CD4-positive, alpha-beta T cell treated with Interleukin-4 for 1 hour (primary cell): ENCODE measurements at places on chromosomes 7 and 10.

- no peak for DNase-seq
These were observed 1506.2 kb upstream of the LRRTM3 start for GRCh38 chr10:65419629-65420028.

GRCh38 chr10:129766611-129767550 lies 197.2 kb downstream of the EBF3 start:
- DNase-seq, result no peak

DNA sequence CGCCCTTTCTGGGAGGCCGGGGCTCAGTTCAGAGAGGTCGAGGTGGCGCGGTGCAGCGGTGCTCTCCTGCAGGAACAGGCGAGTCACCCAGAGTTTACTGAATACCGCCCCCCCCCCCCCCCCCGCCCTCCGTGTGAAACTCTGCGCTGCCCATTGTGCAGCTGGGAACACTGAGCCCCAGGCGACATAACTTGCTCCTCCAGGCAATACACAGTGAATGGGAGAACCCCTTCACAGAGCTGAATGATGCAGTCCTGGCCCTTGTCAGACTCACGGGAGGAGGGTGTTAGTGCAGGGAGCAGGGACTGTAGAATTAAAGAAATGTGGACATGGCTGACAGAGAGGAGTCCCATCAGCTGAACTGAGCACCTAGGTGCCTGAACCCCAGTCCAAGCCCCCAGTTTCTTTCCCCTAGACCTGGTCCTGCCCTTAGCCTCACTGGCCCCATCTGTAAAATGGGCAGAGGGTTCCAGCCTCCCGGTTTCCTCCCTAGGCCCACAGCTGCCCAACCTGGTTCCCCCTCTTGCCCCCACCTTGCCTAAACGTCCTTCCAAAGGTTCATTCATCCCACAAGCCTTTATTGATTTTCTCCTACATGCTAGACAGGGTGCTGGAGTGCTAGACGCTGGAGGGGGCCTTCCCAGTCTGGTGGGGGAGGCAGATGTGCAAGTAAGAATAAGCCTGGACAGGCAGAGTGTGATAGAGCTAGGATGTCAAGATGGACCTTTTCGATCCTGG lies 869 bp upstream of the LOXL4 start:
- no peak for DNase-seq

GRCh38 chr7:84142726-84143125 lies 51.9 kb downstream of the SEMA3A start:
- no peak for DNase-seq

DNA sequence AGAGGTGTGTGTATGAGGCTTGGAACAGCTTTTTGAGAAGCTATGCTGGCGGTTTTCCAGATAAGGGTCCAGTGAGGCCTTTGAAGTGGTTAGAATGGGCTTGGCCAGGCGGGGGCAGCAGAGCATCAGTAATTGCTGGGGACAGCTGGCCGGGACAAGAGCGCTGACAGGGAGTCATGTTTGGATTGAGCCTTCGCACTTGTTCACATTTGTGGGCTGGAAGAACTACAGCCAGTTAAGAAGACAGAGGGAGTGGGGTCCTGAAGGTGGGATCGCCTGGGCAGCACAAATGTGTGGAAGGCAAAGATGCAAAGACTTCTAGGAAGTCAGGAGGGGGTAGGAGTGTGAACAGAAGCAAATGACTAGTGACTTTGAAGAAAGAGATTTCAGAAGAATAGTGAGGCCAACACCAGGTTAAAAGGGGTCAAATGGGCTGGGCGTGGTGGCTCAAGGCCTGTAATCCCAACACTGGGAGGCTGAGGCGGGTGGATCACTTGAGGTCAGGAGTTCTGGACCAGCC lies 12.7 kb upstream of the SDHAF3 start:
- DNase-seq, result peak; percentile 63

DNA sequence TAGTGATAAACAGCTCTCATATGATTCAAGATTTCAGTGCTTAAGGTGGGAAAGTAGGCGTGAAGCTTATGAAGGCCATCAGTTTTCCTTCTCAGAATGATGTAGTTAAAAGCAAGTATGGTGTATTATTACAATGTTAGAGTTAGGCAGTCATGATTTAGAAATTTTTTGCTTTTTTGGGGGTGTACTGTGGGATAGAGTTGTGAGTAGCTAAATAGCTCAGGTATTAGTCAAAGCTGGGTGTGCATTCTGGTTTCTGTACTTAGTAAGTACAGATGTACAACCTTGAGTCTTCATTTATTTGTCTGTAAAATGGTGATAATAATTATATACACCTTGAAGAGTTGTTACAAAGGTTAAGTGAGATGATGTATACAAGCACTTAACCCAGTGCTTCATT lies 52.2 kb downstream of the R3HCC1L start:
- DNase-seq, result no peak

GRCh38 chr7:114977277-114977676 lies 55.4 kb downstream of the MDFIC start:
- no peak for DNase-seq

- no peak for DNase-seq
These were observed 10.0 kb upstream of the PRPS1L1 start for GRCh38 chr7:18037609-18038008.

- DNase-seq, result peak; percentile 92
These were observed at the start of gene CCDC6 for GRCh38 chr10:59906417-59907202. TSS of gene CCDC6 (minus strand) at chr10:59906556. CDS start at chr10:59906424, 132 bp downstream.

DNA sequence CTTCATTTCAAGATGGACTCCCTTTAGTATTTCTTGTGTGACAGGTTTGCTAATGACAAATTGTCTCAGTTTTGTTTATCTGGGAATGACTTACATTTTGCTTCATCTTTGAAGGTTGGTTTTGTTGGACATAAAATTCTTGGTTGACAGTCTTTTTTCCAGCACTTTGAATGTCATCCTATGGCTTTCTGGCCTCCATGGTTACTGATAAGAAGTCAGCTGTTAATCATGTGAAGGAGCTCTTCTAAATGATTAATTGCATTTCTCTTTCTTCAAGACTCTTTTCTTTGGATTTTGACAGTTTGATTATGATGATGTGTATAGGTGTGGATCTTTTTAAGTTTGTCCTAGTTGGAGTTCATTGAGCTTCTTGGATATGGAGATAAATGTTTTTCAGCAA lies 26.9 kb upstream of the HHEX start:
- DNase-seq, result no peak

DNA sequence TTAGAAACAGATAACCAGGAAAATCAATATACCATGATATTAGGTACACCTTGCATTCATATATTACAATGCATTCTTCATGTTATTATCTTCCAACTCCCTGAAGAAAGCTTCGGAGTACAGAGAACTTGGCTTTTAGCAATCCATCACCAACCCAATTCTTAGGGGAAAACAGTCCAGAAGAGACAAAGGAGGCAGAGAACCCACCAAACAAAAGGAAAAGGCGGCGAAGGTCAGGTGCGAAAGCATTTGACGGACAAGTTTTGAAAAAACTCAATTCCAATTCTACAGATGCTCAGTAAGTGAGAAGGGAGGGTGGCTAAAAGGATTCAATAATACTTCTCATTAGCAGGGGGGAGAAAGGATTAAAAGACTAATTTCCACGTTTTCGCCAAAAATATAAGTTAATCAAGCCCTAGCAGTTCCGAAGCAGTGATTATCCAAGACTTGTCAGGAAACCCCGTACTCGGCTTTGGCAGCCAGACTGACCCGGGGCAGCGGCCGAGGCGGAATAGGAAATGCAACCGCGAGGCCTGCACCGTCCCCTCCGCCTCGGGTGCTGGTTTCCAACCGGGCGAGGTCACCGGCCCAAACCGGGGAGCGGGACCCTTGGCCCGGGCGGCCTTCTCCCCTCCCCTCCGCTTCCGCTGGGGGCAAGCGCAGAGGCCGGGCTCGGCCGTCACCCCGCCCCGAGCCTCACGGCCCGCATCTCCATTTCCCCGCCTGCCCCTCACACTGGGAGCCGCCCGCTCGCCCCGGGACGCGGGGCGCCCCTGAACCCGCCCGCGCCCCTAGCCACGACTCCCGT lies 747 bp downstream of the GDI2 start:
- peak; percentile 27 for DNase-seq

- DNase-seq, result peak; percentile 9
These were observed 54.7 kb upstream of the AFAP1L2 start for GRCh38 chr10:114458955-114459354.

- no peak for DNase-seq
These were observed 104.6 kb downstream of the HGF start for GRCh38 chr7:81665236-81665635.

GRCh38 chr10:15738270-15738925 lies 18.7 kb upstream of the ITGA8 start:
- DNase-seq, result no peak

DNA sequence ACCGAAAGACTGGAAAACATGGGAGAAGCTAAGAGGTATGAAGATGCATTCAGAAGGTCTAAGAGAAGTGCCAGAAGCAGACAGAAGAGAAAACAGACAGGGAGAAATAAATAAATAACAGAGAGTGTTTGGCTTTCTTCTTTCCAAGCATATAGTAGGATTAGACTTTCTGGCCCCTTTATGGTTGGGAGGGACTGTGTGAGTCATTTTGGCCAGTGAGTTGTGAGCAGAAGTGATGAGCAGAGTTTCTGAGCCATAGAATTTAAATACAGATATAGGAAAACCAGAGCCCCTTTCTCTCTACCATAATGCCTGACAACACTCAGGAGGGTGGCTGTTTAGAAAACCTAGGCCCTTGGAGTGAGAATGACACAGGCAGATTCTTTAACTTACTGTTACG lies 171.0 kb downstream of the PPP1R17 start:
- no peak for DNase-seq

DNA sequence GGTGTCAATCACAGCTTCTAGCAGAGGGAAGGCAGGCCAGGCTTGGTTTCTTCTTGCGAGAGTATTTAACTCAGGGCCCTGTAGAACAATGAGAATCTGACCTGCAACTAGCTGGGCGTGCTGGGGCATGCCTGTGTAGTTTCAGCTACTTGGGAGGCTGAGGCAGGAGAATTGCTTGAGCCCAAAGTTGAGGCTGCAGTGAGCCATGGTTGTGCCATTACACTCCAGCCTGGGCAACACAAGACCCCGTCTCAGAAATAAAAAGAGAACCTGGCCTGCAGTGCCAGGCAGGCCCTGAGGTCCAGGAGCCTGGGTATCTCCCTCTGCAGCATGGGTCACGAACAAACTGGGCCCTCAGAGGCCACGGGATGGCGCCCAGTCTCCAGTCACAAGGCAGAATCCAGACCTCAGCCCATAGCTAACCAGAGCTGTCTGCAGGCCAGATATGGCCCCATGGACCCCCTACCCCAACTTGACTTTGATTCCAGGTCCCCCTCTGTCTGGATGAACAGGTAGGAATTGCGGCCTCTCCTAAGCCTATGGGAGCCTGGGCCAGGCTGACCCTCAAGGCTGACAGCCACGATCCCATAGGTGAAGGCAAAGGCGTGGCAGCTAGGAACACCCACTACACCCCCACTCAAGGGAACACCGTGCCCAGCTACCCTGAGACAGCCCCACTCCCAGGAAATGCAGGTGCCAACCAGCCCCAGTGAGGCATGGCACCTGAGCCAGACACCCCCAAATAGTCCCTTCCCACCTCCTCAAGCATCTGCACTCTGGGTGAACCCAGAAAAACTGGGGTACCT lies 102.7 kb upstream of the TNRC18 start:
- DNase-seq, result peak; percentile 34

DNA sequence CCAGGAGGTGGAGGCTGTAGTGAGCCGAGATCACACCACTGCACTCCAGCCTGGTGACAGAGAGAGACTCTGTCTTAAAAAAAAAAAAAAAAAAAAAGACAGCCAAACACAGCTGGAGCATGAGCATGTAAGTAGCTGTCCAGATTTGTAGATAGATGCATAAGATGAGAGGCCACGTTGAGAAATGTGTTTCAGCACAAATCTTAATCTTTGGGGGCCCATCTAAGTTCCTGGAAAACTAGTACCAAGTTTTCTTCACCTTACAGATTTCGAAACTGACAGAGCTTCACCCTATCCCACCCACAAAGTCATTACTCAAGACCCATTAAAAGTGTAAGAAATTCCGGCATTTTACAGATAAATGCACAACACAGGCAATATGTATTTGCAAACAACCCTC lies 208.2 kb downstream of the PARD3 start:
- no peak for DNase-seq

DNA sequence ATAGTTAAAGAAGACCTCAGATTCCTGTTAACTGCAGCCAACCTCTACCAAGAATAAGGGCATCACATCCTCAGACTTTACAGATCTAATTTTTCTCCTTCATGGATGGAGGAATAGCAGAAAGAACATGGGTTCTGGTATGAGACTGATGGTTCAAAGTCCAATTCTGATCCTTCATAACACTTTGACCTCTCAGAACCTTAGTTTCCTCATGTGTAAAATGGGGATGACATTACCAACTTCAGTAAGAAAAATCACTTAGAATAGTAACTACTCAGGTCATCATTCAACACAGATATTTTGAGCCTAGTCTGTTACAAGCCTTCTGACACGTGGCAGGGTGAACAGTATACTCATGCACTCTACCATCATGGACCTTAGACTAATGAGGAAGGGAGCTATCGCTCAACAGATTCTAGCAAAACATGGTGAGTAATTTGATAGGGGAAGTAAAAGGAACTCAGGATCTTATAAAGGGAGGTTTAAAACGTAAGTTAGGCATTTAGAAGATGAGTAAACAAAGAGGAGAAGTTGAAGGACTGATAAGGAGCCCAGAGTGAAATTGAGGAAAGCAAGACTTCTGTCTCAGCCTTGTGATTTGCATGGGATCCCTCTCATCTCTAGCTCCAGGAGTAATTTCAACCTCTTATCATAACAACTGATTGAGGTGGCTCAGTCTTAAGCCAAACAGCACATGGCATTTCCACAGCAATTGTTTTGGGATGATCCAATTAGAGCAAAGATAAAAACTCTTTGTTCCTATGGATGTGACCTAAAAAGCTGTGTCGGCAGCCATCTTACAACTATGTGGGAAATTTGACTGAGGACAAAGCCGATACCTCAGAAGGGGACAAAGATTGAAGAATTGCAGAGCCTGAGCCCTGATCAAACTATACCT lies 69.2 kb upstream of the TCF7L2 start:
- no peak for DNase-seq

GRCh38 chr7:82527851-82528250 lies 84.3 kb upstream of the CACNA2D1 start:
- DNase-seq, result no peak

- no peak for DNase-seq
These were observed 445 bp downstream of the SSBP1 start for GRCh38 chr7:141738592-141739013.

GRCh38 chr7:45921381-45921698 lies 268 bp upstream of the IGFBP3 start:
- DNase-seq, result no peak

DNA sequence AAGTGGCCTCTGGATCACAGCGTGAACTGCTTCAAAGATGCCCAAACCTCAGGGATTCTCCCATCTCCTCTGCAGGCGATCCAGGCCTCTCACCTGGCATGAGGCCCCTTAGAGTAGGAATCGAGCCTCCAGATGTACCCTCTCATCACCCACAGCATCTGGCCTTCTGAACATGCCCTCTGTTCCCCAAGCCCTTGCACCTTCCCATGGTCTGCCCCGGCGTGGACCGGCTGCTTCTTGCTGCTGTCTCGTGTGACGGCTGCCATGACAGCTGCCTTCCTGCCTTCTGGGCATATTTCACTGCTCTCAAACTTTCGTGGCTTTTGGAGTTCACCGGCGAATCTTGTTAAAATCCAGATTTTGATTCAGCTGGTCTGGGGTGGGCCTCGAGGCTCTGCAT lies 157.2 kb upstream of the NPS start:
- DNase-seq, result no peak
